A549 treated with DMSO at 1 μM for 4 hours (cell line): ENCODE measurements at places on chromosomes 13 and 19. TPM values are rescaled to one million over a fixed set of nuclear protein-coding genes. Genes with fewer than 3 reads are reported as not detected.

Gene RFPL4A
- total RNA-seq = 0.13 to 0.63 TPM (median 0.53 TPM) in 5 replicates

Gene ONECUT3
- 0.01 TPM in 1 of 5 replicates, not detected in the others for total RNA-seq

Gene CYP2S1
- 25.7 to 32.0 TPM (median 28.7 TPM) in 5 replicates for total RNA-seq

Gene PNMA8A
- total RNA-seq = 10.8 to 13.1 TPM (median 11.8 TPM) in 5 replicates

Gene GJB2
- 0.85 to 1.2 TPM (median 1.1 TPM) in 5 replicates for total RNA-seq

Gene RYR1
- total RNA-seq = 4.4 to 5.9 TPM (median 5.6 TPM) in 5 replicates

Gene MFSD12
- total RNA-seq = 137 to 186 TPM (median 169 TPM) in 5 replicates

Gene SIGLEC12
- not detected in 5 replicates for total RNA-seq

Gene ZNF625
- not detected in 5 replicates for total RNA-seq

Gene NCAN
- total RNA-seq = 0.03 to 0.20 TPM (median 0.09 TPM) in 4 of 5 replicates, not detected in the other

Gene FSTL3
- 126 to 139 TPM (median 135 TPM) in 5 replicates for total RNA-seq

Gene SUGP1
- 22.3 to 27.9 TPM (median 25.6 TPM) in 5 replicates for total RNA-seq

Gene MZF1
- 12.5 to 18.1 TPM (median 16.9 TPM) in 5 replicates for total RNA-seq

Gene KIR3DL1
- total RNA-seq = not detected in 5 replicates

Gene MUC16
- 0.03 to 0.08 TPM (median 0.06 TPM) in 5 replicates for total RNA-seq

Gene RNF113B
- total RNA-seq = not detected in 5 replicates

Gene SBK2
- 2.0 to 2.9 TPM (median 2.2 TPM) in 5 replicates for total RNA-seq

Gene ZSCAN4
- total RNA-seq = not detected in 5 replicates

Gene AKT1S1
- total RNA-seq = 75.5 to 121 TPM (median 104 TPM) in 5 replicates

Gene AMH
- 9.5 to 25.2 TPM (median 16.0 TPM) in 5 replicates for total RNA-seq

Gene RXFP2
- not detected in 5 replicates for total RNA-seq

Gene KCNJ14
- total RNA-seq = 1.1 to 2.5 TPM (median 1.5 TPM) in 5 replicates

Gene HIF3A
- total RNA-seq = not detected in 5 replicates

Gene ALKBH6
- 23.6 to 26.4 TPM (median 24.6 TPM) in 5 replicates for total RNA-seq

Gene NR1H2
- 72.0 to 82.4 TPM (median 77.5 TPM) in 5 replicates for total RNA-seq

Gene ZNF577
- total RNA-seq = 0.06 to 0.08 TPM (median 0.07 TPM) in 3 of 5 replicates, not detected in the others

Gene LRRC63
- total RNA-seq = not detected in 5 replicates

Gene ZSWIM9
- 6.5 to 7.7 TPM (median 6.7 TPM) in 5 replicates for total RNA-seq

Gene PIK3R2
- total RNA-seq = 4.4 to 11.0 TPM (median 10.6 TPM) in 5 replicates

Gene ZNF558
- 6.6 to 8.9 TPM (median 7.8 TPM) in 5 replicates for total RNA-seq
